ENCODE measurements at places on chromosomes 16 and 17.
A peak's percentile ranks its signal among the peaks of the same experiment; 100 is the strongest.

DNA sequence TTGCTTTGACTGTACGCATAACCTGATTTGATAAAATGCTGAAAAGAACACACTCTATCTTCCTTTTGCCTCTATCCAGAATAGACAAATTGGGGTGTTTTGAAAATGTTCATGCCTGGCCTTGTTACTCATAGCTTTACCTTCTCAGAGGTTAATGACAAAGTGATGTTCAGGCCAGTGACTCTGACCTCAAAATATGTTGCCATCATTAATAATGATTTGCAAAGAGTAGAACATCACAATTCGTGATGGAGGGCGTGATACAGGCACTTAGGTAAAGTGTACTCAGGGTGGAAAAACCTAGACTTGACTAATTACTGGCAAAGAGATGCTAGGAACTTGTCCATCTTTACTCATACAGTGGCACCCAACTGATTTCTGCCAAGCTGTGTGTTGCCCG lies 656.6 kb upstream of the SOX9 start:
- no peaks in the 10 kb centered on the region for H3K36me3 ChIP-seq
- H3K4me1 ChIP-seq, result no peaks in the 10 kb centered on the region
- H3K27me3 ChIP-seq, result no peaks in the 10 kb centered on the region
- H3K4me3 ChIP-seq, result no peak overlapping the region
- DNase-seq, result no peak

GRCh38 chr17:64390044-64390443 lies 616 bp downstream of the PECAM1 start:
- no peaks in the 10 kb centered on the region for H3K4me1 ChIP-seq
- H3K27ac ChIP-seq, result no peak overlapping the region
- no peaks in the 10 kb centered on the region for H3K36me3 ChIP-seq
- no peak for DNase-seq
- H3K27me3 ChIP-seq, result no peaks in the 10 kb centered on the region
- no peak overlapping the region for H3K4me3 ChIP-seq

DNA sequence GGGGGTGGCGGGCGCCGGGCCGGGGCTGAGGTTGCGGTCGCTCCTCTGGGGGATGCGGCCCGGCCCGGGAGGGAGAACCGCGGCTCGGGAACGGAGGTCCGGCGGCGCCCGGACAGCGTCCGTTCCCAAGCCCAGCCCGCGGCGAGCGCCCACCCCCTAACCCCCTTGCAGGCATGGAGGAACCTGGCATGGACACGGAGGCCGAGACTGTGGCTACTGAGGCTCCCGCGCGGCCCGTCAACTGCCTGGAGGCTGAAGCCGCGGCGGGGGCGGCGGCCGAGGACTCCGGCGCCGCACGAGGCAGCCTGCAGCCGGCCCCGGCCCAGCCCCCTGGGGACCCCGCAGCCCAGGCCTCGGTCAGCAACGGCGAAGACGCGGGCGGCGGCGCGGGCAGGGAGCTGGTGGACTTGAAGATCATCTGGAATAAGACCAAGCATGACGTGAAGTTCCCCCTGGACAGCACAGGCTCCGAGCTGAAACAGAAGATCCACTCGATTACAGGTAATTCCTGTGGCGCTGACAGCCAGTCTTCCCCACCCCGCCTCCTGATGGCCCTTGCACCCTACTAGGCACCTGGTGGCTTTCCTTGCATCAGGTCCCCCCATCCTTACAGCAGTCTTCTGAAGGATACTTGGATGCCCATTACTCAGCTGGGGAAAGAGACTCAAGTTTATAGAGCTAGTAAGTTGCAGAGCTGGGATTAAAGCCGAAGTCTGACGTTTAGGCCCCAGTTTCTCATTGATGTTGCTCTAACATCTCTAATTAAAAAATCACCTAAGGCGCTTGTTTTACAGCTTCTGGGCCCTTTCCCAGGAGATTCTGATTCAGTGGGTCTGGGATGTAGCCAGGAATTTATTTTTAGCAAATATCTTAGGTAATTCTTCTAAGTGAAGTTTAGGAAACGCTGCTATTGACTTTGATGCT lies 514 bp downstream of the UBFD1 start:
- H3K4me3 ChIP-seq, result peak overlapping the region; percentile 85
- H3K27me3 ChIP-seq, result no peaks in the 10 kb centered on the region

DNA sequence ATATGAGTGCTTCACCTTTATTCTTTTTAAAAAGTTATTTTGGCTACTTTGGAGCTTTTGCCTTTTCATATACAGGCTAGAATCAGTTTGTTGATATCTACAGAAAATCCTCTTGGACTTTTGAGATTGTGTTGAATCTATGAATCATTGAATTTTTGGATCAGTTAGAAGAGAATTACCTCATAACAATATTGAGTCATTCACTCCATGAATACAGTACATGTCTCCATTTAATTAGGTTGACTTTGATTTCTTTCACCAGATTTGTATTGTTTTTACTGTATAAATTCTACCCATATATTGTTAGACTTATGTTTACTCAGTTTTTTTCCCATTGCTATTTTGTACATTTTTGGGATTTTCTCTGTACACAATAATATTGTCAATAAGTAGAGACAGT lies 54.4 kb downstream of the TAOK1 start:
- H3K4me3 ChIP-seq, result no peak overlapping the region
- H3K27ac ChIP-seq, result no peak overlapping the region
- no peak for DNase-seq

GRCh38 chr17:72576289-72576759 lies 455.5 kb downstream of the SOX9 start:
- no peaks in the 10 kb centered on the region for H3K36me3 ChIP-seq
- H3K4me3 ChIP-seq, result no peak overlapping the region
- H3K4me1 ChIP-seq, result peaks cover 100% of the 10 kb centered on the region
- no peaks in the 10 kb centered on the region for H3K27me3 ChIP-seq
- peak overlapping the region; percentile 60 for H3K27ac ChIP-seq

- H3K4me3 ChIP-seq, result no peak overlapping the region
- H3K27me3 ChIP-seq, result no peaks in the 10 kb centered on the region
- H3K4me1 ChIP-seq, result peaks cover 31% of the 10 kb centered on the region
- DNase-seq, result no peak
- H3K36me3 ChIP-seq, result no peaks in the 10 kb centered on the region
Observed at GRCh38 chr17:27351759-27352158, 57.8 kb downstream of the WSB1 start.

- H3K27me3 ChIP-seq, result no peaks in the 10 kb centered on the region
- H3K4me1 ChIP-seq, result no peaks in the 10 kb centered on the region
- peak; percentile 55 for DNase-seq
Observed at GRCh38 chr16:30844671-30845449, 49.0 kb downstream of the BCL7C start.

DNA sequence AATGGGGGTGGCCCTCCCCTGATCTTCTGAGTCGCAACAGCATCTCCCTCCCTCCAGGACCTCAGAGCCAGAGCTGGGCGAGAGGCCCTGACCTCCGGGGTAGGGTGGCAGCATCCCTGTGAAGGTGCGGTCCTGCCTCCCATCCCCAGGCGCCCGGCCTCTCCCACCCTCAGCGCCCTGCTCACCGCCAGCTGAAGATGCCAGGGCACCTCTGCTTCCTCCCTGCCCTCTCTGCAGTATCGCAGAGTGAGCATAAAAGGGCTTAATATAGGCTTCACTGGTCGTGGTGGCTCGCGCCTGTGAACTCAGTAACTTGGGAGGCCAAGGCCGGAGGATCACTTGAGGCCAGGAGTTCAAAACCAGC lies 10.7 kb upstream of the MPP2 start:
- no peaks in the 10 kb centered on the region for H3K27me3 ChIP-seq
- no peaks in the 10 kb centered on the region for H3K4me1 ChIP-seq
- H3K27ac ChIP-seq, result no peak overlapping the region

- no peak for DNase-seq
- H3K27me3 ChIP-seq, result no peaks in the 10 kb centered on the region
- no peak overlapping the region for H3K27ac ChIP-seq
- no peaks in the 10 kb centered on the region for H3K36me3 ChIP-seq
- H3K4me1 ChIP-seq, result no peaks in the 10 kb centered on the region
Observed at GRCh38 chr16:72856797-72857196, 191.1 kb downstream of the ZFHX3 start.

DNA sequence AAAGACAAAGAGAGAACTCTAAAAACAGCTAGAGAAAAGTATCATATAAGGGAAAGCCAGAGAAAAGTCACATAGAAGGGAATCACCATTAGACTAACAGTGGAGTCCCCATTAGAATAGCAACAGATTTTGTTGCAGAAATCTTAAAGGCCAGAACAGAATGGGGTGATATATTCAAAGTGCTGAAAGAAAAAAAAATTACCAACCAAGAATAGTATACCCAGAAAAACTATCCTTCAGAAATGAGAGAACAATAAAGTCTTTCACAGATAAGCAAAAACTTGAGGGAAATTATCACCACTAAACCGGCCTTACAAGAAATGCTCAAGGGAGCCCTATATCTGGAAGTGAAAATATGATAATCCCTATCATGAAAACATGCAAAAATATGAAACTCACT lies 51.9 kb upstream of the NSRP1 start:
- DNase-seq, result no peak
- no peak overlapping the region for H3K27ac ChIP-seq
- no peaks in the 10 kb centered on the region for H3K4me1 ChIP-seq
- no peak overlapping the region for H3K4me3 ChIP-seq
- H3K27me3 ChIP-seq, result peaks cover 8% of the 10 kb centered on the region

- peak within 1 kb of the TSS; percentile 31 for H3K4me3 ChIP-seq
- peaks cover 9% of the 10 kb centered on the region for H3K27me3 ChIP-seq
- no peak within 1 kb of the TSS for H3K27ac ChIP-seq
- no peaks in the 10 kb centered on the region for H3K4me1 ChIP-seq
- no peak for DNase-seq
- no peaks in the 10 kb centered on the region for H3K36me3 ChIP-seq
Observed at GRCh38 chr16:66427036-66427860, at the start of gene BEAN1. Gene BEAN1 (plus strand): TSS chr16:66427295. CDS start chr16:66437677, 10,382 bp downstream.

DNA sequence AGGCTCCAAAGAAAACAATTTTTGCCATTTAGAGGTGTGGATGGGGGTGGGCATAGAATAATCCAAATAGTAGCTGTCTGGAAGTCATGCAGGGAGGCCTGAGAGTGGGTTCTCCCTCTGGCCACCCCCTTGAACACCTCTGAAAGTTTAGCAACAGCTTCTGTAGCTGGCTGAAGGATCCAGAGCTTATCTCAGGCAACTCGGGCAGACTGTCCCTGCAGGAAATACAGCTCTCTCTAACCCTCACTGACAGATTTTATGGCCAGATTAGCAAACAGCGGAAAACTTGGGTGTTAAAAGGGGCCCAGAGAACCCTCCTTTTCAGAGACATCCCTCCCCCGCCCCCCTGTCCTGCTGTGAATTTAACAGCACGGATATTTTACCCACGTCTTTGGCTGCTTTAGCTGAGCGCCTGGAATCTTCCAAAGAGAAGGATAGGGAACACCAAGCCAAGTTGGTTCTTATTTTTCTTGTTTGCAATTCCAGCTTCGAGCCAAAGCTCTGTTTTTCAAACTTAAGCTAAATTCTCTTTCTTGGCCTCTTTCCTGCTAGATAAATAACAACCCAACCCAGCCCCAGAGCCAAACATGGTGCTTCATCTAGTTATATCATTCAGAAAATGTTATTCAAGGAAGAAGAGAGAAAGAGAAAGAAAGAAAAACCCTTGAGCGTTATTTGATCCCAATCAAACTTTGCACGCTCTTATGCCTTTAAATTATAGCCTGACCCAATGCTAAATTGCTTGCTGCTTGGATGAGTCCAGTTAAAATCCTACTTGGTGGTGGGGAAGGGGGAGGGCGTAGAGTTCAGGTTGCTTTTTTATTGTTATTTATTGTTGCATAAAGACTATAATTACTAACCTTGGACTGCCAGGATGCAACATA lies 2.3 kb upstream of the HOXB2 start:
- peak overlapping the region; percentile 43 for H3K4me3 ChIP-seq
- no peaks in the 10 kb centered on the region for H3K27me3 ChIP-seq
- peaks cover 68% of the 10 kb centered on the region for H3K4me1 ChIP-seq
- peaks cover 29% of the 10 kb centered on the region for H3K36me3 ChIP-seq
- no peak for DNase-seq
- peak overlapping the region; percentile 98 for H3K27ac ChIP-seq

DNA sequence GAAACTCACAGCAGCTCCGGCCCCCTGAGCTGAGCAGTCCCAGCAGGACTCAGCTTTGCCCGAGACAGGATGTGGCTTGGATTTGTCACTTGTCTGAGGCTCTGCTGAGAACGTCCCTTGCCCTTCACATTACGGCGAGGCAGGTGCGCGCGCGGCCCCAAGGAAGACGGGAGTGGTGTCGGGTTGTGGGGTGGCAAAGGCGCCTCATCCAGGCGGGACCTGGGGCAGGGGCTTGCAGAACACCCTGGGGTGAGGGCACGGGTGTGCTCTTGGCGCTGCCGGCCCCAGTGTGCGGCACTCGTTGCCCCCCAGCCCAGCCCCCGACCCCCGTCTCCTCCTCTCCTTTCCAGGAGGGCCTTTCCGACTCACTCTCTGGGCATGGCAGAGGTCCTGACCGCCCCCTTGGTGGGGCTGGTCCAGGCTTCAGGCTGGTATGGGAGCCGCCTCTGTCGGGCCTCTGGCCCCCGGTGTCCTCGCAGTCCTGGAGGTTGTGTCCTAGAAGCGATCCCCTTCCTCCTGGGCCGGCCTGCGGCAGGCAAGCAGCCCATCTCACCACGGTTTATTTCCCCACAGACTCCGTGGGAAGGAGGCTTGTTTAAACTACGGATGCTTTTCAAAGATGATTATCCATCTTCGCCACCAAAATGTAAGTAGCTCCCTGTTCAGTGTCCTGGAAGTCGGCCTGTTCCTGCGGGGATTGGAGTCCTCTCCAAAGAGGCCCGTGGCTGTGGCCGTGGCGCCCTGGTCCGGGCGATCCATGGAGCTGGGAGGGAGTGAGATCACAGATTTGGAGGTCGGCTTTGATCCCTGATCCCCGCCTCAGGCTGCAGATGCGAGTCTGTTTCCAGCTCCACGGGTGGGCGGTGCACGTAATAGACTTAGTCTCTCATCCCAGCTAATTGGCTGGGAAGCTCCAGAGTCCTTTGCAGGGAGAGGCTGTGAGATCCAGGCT lies 5.9 kb downstream of the UBE2I start:
- no peak overlapping the region for H3K4me3 ChIP-seq
- no peak for DNase-seq
- H3K27me3 ChIP-seq, result no peaks in the 10 kb centered on the region
- H3K36me3 ChIP-seq, result peaks cover 26% of the 10 kb centered on the region
- peaks cover 10% of the 10 kb centered on the region for H3K4me1 ChIP-seq
- H3K27ac ChIP-seq, result no peak overlapping the region

DNA sequence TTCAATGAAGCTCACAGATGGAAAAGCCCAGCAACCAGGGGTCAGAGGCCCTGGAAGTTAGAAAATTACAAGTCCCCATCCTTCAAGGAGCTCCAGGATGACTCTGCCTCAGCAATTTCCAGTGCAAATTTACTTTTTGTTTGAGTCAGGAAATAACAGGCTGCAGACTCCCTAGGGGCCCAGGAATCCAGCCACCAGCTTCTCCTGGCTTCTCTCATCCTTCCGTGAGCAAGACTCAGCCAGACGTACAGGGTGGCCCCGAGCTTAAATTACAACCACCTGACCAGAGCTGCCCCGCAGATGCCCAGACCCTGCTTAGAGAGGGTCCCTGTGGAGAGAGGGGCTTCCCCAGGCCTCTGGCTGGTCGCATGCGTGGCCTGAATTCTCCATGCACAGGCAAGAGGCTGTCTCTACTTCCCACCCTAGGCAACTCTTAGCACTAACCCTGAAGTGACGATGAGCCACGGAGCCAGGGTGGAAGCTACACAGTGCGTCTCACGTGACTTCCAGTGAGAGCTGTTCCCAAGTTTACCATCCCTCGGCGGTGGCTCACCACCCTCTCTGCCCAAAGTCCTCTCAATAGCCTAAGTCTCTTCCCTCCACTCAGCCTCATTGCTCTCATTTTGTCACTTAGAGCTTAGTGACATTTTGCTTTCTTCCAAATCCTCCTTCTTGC lies 27.1 kb downstream of the GPR142 start:
- no peak for DNase-seq
- no peak overlapping the region for H3K27ac ChIP-seq
- H3K4me1 ChIP-seq, result no peaks in the 10 kb centered on the region
- no peaks in the 10 kb centered on the region for H3K36me3 ChIP-seq

- no peak for DNase-seq
- H3K4me1 ChIP-seq, result peaks cover 15% of the 10 kb centered on the region
- no peaks in the 10 kb centered on the region for H3K27me3 ChIP-seq
- no peaks in the 10 kb centered on the region for H3K36me3 ChIP-seq
- no peak overlapping the region for H3K4me3 ChIP-seq
Observed at GRCh38 chr16:87790292-87791100, 24.7 kb upstream of the KLHDC4 start.

Data from Panc1 (cell line).